T-helper 17 cell (primary cell): ENCODE measurements at places on chromosomes 16 and 17.

DNA sequence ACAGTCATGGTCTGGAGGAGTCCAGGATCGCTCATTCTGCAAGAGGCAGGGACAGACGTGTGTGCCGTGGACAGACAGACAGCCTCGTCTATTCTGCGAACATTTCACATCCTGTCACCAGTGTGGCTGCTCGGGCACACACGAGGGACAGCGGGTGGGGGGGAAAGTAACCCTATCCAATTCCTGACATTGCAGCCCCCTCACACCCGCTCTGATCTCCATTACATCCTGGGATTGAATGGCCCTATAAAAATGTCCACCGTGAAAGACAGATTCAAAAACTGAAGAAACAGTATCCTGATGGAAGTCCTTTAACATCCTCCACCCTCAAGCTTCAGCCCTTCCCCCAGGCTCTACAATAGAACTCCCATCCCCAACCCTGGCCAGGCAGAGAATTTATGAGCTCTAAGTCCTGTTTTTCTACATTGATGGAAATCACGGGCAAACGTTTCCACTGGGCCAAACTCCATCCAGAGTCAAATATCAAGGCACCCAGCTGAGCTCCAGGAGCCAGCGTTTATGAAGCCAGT is 39.4 kb downstream of the HS3ST3A1 start:
- DNase-seq = no peak

DNA sequence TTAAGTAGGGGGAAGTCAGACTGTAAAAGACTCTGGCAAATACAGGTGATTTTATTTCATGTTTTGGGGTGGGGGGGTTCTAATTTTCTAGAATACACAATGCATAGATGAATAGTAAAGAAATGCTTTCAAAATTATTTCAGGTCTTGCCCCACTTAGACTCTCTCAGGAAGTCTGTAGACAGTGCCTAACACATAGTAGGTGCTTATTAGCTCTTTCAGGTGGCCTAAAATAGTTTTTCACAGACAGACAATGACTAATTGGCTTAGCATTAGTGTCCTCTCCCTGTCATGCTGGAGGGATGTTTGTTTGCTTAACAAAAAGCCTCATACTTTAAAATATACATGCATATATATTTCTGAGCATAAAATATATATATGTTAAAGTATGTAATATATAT is 366.0 kb downstream of the SOX9 start:
- DNase-seq = no peak

DNA sequence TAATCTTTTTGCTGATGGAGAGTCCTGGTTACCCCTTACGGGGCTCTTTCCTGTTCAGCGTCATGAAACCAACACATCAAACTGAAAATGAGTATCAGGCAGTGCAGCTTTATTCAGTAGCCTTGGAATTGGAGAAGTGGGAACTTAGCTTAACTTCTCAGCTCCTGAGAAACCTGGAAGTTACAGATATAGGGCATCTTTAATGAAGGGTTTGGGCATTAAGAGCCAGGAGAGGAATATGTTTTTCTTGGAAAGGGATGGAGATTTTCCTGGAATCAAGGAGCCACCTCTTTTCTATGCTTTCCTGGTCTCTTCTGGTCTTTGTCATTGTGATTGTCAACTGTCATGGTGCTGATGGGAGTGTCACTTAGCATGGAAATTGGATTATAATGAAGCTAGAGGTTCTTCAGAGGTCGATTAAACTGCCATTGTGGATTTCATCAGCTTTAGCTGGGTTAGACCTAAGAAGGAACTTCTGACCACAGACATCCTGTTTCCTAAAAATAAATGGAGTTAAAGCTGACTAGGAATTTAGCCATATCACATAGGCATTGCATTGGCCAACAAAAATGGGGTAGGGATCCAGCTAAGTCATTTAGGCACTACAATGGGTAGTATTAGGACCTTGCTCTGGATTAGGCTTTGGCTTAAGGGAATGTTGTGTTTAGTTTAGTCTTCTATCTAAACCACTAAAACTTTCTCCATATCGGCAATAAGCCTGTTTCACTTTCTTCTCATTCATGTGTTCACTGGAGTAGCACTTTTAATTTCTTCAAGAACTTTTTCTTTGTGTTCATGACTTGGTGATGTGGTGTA is 186.4 kb downstream of the BCAS3 start:
- no peak for DNase-seq

GRCh38 chr17:6994118-6994598 is 1.7 kb upstream of the ALOX12 start:
- DNase-seq = no peak

GRCh38 chr16:27182906-27183405 is 20.4 kb upstream of the KDM8 start:
- no peak for DNase-seq

- DNase-seq = no peak
These were observed 129.0 kb downstream of the CDH13 start for GRCh38 chr16:82755570-82756282.

DNA sequence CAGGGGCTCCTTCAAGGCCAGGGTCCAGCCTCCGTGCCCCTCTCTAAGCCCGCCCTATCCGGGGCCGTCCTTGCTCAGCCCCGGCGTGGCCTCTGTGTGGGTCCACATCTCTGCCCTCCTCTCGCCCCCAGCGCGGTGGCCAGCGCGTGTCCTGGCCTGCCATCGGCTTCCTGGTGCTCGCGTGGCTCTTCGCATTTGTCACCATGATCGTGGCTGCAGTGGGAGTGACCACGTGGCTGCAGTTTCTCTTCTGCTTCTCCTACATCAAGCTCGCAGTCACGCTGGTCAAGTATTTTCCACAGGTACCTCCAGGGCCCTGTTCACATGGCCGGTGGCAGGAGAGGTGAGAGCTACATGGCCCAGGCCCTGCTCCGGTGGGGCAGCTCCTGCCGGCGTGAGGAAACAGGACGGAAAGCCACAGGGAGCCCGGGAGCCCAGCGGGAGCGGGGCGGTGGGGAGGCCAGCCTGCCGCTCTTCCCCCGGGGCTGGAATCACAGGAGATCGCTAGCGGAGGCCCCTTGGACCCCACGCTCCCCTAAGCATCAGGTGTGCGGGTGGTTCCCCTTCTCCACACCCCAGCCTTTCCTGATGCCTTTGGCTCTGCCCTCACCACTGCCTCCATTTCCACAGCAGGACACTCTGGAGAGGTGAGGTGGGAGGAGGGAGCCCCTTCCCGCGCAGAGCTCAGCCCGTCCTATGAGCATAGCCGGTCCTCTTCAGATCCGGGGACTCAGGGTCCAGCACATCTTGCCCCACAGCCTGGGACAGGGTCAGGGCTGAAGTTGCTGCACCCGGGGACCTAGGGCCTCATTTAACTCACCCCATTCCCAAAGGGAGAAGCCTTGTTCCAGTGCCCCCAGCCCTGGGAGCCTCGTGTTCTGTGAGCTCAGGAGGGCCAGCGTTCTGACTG is 10.2 kb downstream of the TAX1BP3 start:
- DNase-seq = no peak

DNA sequence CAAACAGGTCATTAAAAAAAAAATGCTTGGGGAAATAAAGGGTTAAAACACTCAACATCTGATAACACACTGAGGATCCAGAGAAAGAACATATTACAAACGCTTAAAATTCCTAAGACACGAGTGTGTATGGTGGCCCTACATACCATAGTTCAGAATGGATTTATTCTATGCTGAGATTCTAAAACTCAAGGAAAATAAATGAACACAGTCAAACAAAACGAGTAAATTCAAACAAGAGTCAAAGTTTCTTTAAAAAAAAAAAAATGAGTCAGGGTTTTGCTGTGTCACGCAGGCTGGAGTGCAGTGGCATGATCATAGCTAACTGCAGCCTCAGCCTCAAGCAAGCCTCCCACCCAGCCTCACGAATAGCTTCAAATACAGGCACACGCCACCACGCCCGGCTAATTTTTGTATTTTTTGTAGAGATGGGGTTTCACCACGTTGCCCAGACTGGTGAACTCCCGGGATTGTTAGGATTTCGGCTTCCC is 17.4 kb downstream of the CRK start:
- DNase-seq = no peak

DNA sequence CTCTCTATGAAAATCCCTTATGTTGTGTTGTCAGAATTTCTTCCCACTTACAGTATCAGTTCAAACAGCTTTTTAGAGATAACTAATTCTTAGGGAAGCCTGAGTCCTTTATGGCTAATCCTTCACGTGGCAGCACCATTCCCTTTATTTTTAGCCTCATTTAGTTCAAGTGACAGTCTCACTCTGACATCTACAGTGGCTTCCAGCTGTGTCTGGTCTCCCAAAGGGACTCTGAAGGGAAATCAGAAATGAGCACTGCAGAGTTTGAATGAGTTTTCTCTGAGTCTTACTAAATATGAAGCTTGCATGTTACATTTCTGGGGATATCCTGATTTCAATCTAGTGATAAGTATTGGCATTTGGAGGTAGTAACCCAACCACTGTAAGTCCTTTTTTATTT is 1104.1 kb downstream of the CDH11 start:
- DNase-seq = no peak

DNA sequence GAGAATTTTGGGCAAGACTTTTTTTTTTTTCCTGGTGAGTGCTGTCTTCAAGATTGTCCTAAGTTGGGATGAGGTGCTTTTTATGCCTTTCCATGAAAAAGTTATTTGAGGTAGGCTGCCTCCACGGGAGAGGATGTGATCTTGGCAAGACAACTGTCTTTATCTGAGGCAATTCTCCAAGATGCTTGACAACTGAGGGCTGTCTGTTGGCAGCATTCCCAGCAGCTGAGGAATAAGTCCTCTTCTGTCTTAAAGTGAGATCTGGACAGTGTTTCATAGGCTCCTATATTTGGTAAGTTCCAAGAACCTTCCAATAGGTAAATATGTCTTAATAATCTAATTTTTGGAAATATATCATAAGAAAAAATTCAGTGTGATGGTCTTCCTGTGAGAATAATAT is 662.0 kb downstream of the CDH11 start:
- DNase-seq = no peak

DNA sequence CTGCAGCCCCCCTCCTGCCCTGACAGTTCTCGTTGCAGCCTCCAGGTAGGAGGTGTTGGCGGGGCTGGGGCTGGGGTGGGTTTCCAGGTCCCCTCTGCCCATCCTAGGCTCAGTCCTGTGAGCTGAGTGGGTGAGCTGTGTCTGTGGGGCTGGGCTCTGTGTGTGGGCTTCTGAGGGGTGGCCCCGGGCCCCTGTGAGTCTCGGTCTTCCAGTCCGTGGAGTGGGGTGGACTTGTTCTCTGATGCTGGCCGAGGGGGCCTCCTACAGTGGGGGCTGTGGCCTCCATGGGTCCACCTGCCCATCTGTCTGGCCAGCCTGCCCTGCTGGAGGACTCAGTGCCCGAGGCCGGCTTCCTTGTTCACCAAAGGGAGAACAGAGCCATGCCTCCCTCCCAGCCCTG is 32.7 kb downstream of the SOX8 start:
- no peak for DNase-seq

GRCh38 chr16:9012848-9013507 is 49.3 kb upstream of the USP7 start:
- DNase-seq = no peak

GRCh38 chr17:10648381-10648780 is 8.7 kb downstream of the MYH3 start:
- DNase-seq = no peak

DNA sequence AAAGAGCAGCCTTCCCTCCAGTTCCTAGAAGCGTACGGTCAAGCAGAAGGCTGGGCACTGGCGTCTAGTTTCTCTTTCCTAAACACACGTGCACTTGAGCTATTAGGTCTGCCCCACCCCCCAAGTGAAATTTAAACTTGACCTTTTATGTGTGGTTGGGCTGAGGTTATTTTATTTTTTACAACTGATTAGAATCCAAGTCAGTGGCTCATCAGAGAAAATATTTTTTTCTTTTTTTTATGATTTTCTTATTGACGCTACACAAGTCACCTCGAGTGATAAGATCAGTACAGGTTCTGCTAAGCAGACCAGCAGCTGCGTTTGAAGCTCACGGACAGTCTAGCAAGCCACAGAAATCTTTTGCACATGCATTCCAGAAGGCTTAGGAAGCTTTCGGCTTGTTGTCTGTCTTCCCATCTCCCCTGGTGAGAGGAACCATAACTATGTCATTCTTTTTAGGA is 95.1 kb downstream of the ZFHX3 start:
- DNase-seq = no peak

DNA sequence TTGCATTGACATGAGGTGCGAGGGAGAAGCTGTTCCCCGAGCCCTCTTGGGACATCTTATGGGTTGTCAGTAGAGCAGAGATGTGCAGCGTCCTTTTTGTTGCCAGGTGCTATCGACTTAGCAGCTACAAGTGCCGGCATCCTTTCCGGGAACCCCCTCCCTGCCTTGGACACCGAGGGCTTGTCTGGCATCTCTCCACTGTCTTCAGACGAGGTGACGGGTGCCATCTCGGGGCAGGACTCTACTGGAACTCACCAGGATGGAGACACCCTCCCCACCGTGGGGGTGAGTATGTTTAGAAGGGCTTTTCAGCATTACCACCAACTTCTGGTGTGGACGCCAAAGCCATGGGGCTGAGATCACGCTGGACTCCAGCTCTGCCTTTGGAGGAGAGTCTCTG is 11.8 kb upstream of the JPT2 start:
- DNase-seq = no peak

DNA sequence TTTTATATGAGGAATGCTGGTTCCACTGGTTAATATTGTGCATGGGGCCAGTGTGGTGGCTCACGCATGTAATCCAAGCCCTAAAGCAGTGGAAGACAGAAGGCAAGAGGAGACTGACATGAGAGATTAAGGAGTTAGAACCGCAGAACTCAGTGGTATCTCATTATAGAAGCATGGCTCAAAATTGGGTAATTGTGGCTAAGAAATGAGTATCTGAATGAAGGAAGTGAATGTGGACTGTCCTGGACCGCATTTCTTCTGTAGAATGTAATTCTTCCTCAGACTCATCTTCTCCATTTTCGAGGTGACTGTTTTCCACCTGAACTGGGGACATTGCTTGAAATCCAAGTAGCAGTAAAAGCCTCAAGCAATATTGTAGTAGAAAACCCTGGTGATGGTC is 42.6 kb upstream of the CDR2 start:
- DNase-seq = no peak

DNA sequence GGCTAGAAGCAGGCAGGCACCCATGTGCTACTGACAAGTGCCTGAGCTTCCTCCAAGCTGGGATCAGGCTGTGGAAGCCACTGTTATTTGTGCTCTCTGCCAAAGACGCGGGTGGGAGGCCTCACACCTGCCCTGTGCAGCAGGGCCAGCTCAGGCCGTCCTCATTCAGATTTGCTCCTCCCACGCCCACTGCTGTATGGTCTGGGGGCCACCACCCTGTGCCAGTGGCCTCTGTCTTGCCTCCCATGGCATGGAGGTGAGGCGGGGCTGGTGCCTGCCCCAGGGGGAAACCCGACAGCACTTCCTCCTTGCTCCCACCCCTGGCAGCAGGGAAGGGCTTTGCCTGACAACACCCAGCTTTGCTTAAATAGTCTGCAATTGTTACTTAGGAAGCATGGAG is 356.5 kb upstream of the CDH8 start:
- no peak for DNase-seq
